ENCODE measurements at places on chromosomes 16 and 17.

DNA sequence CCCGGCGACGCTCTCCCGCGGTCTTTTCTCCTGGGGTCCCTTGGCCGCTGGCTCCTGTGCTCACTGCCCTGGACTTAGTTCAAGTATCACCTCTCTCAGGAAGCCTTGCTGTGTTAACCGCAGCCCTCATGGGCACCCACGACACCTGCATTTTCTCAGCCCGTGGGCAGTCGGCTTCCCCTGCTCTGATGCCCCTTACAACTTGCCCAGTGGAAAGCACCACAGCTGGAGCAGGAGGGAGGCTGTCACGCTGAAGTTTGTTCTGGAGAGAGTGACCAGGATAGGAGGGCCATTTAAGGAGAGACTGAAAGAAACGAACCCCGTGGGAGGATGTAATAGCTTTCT lies 395 bp downstream of the STXBP4 start:
- DNase-seq, result peak; percentile 26

DNA sequence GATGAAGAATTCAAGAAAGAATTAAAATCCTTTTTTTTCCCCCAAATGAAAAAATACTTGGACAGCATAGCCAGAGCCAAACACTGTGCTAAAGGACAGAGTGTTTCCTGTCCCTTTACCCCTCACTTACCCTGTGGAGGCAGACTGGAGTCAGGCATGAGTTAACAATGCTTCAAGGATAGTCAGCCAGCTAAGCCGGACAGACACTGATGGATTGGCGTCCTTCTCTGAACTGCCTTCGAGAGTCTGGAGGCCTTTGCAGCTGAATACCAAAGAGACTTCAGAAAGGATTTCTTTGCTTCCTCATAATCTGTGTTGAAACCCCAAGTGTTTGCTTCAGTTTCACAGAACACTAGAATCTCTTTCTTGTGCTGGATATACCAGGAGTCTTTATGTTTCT lies 4.6 kb downstream of the METTL9 start:
- no peak for DNase-seq

DNA sequence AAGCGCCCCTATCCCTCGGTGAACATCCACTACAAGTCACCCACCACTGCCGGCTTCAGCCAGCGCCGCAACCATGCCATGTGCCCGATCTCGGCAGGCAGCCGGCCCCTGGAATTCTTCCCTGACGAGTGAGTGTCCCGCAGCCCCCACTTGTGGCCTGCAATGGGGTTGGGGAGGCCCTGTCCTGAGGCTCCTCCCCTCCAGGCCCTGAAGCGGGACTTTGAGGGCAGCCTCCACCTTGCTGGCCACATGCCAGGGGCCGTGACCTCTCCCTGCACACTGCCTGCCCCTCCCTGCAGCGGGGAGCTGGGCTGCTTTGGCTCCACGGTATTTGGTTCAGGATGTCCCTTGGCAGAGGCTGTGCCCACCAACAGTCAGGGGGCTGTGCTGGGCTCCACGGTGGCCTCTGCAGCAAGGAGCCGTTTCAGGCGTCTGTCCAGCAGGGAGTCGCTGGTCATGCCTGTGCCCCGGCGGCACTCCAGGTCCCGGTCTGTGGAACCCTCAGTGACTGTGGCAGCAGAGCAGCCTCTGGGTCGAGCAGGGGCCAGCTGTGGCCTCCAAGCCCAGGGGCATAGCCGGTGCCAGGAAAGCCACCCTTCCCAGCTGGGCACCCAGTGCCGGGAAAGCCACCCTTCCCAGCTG lies 8.3 kb downstream of the NME3 start:
- DNase-seq, result no peak

GRCh38 chr16:67504031-67505021 lies 21.0 kb upstream of the AGRP start:
- no peak for DNase-seq

DNA sequence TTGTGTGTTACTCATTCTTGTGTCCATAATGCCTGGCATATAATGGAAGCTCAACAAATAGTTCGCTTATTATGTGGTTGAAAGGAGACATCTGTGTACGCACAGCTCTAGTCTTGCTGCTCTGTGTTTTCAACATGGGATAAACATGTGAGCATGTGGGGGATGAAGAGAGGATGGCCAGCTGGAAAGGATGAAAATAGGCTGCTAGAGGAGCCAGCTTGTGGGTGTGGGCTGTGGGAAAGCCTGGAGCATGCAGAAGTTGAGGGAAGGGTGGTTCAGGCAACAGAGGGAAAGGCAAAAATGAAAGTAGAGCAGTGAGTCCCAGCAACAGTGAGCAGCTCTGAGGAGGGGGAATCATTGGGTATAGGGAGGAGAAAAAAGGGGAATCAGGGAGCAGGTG lies 324.6 kb upstream of the CDH11 start:
- no peak for DNase-seq

DNA sequence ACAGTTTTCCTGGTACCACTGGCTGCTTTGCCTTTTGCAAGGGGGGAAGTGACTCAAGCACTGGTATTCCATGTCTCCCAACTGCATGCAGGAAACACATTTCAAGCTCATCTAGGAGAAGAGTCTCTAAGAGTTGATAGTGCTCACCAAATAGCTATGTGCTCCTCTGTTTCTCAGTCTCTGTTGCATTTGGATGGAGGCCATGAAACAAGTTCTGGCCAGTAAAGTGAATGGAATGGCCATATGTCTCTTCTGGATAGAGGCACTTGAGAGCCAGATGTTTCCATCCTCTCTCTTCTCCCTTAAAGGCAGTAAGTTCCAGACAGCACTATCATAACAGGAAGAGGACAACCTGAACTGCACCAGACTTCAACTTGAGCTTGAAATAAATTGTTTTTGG lies 60.6 kb downstream of the C16orf82 start:
- DNase-seq, result peak; percentile 54

GRCh38 chr17:35780950-35781349 lies 14.5 kb downstream of the MMP28 start:
- no peak for DNase-seq

GRCh38 chr17:37671028-37671823 lies 28.0 kb upstream of the DDX52 start:
- DNase-seq, result no peak

GRCh38 chr16:74045513-74045912 lies 251.1 kb upstream of the PSMD7 start:
- no peak for DNase-seq

- DNase-seq, result no peak
Measured at GRCh38 chr17:2880050-2880449, 83.8 kb downstream of the RAP1GAP2 start.

GRCh38 chr17:4529533-4530152 lies 25.5 kb downstream of the MYBBP1A start:
- no peak for DNase-seq

DNA sequence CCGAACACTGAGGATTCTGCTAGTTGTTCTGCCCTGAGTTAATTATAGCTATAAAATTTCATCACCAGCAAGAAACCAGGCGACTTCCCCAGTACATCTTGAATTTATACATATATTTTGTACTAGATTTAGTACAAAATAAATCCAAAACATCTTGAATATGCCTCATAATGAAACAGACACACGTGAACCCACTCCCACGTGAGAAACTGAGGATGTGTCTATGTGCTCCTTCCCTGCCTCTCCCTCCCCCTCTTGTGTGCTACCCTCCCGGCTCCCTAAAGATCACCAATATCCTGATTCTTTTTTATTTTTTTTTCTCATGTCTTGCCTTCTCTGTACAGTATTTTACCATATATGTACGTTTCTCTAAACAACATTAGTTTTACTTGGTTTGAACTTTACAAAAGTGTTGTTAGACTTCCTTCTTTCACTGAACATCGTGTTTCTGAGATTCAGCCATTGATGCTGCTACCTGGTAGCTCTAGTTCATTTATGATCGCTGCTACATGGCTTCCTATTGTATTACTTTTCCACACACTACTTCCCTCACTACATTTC lies 1.1 kb upstream of the LCMT1 start:
- DNase-seq, result peak; percentile 27

DNA sequence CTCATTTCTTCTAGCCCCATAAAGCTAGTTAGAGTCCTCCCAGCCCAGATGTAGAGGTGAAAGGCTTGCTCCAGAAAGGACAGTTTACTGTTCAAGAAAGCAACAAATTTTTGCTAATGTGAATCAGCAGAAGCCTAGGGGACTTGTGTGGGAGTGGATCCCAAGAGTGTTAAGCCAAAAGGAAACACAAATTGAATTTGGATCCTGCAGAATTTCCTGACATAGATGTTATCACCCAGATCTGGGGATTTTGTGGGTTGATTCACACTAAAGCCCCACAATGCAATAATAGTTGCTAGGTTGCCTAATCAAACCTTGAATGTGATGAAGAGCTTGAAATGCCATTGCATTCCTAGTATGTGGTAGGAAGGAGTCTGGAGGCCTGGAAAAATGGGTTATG lies 135.2 kb upstream of the HS3ST3A1 start:
- no peak for DNase-seq

DNA sequence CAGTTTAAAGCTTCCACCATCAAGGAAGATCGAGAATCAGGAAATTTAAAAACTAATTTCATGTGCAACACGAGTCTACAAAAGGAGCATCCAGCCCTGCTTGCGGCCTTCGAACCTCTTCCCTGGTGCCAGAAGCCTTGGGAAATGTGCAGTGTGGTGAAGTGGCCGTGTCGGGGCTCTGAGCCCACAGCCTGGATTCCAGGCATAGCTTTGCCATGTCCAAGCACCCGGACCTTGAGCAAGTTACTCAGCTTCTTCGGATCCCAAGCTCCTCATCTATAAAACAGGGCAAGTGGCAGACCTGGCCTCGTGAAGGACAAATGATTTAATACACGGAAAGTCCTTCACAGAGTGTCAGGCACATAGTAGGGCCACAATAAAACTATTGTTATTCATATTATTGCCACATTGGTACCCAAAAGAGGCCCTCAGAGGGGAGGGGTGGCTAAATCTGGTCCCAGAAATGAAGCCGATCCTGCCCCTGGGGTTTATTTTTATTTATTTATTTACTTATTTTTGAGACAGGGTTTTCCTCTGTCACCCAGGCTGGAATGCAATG lies 34.8 kb downstream of the COTL1 start:
- DNase-seq, result no peak

DNA sequence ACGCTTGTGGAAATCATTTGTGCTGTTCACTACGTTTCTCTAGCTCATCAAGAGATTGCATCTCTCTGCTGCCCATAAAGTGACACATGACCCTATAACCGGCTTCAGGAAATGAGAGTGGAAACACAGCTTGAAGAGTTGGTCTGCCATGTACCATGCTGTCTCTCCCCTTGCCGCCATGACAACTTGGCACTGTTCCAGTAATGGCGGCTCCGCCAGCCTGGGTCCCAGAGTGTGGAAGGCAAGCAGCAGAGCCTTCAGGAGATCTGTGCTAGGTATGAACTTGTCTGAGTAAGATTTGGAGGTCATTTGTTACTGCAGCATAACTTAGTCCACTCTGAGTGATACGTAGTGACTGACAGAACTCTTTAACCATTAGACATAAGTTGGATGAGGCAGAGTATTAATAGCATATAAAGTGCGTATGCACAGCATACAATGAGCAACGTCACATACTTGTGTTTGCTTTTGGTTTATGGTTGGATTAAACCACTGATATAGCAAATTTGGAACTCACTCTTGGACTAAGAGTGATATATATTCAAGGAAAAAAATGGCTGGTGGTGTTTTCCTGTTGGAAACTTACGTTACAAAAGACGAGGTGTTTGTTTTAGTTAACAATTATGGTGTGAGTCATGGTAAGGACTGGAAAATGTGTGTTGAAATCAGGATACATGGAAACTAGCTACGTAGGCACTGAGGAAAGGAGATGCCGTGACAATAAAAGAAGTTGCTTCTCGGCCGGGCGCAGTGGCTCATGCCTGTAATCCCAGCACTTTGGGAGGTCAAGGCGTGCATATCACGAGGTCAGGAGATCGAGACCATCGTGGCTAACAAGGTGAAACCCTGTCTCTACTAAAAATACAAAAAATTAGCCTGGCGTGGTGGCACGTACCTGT lies 24.4 kb upstream of the PMP22 start:
- DNase-seq, result no peak

Measured in NCI-H2171 treated with DMSO at 0.1 percent for 48 hours (cell line).